NCI-H1105 (cell line): ENCODE measurements at places on chromosomes 2 and 18.

- DNase-seq = no peak
Measured at GRCh38 chr2:163771596-163771995, 35.8 kb upstream of the FIGN start.

DNA sequence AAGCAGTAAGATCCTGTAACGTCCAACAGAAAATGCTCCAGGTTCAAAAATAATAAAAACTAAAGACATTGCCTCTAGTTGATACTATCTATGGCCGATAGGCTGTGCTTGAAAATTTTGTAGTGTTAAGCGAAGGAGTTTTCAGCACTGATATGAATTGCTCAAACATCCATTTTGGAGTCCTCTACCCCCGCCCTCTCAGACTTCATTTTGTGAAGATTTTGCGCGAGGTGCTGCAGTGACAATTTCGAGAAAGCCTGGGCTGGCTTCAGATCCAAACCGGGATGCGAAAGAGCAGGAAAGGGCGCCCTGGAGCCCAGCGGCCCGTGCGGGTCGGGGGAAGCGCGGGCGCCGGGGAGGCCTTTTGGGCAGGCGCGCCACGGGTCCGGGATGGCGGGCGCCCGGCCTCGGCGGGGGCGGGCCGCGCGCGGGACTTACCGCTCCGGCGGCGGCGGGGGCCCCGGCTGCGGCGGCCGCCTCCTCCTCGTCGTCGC lies 1.8 kb downstream of the SP3 start:
- peak; percentile 71 for DNase-seq

- no peak for DNase-seq
Measured at GRCh38 chr2:227219312-227220105, 55.1 kb downstream of the COL4A3 start.

DNA sequence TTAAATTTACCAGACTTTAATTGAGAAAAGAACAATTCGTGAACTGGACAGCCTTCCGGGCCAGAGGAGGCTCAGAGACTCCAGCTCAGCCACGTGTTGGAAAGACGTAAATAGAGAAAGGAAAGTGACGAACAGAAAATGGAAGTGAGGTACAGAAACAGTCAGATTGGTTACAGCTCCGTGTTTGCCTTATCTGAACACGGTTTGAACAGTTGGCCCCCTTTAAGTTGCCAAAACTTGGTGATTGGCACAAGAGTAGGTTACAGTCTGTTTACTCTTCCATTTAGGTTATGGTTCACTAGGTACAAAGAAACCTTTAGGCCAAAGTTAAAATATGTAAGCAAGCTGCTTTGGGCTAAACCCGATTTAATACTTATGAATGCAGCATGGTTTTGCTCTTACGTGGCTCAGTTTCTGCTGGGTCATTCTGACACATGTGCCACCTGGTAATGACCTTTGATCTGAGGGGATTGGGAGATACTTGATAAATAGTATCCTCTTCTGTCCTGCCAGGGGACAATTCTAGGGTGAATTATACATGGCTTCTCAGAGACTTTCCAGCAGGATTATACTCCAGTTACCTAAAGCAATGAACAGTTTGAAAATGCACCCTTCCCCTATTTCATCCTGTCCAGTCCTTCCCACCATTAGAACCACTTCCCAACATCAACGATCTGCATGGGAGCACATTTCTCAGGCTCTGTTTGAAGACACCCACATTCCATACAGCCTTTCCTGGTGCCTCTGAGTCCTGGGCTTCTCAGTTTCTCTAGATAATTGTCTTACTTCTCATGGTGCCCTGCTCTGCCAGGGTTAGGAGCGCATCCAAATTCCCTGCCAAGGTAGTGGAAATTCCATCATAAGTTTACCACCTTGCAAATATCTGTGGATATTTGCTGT lies 65.1 kb upstream of the TGIF1 start:
- DNase-seq = no peak

- no peak for DNase-seq
Measured at GRCh38 chr2:102301867-102302362, 9.4 kb upstream of the IL1RL1 start.

GRCh38 chr2:172833898-172834297 lies 98.3 kb downstream of the RAPGEF4 start:
- no peak for DNase-seq

GRCh38 chr2:187055463-187055862 lies 206.5 kb upstream of the ZSWIM2 start:
- no peak for DNase-seq

DNA sequence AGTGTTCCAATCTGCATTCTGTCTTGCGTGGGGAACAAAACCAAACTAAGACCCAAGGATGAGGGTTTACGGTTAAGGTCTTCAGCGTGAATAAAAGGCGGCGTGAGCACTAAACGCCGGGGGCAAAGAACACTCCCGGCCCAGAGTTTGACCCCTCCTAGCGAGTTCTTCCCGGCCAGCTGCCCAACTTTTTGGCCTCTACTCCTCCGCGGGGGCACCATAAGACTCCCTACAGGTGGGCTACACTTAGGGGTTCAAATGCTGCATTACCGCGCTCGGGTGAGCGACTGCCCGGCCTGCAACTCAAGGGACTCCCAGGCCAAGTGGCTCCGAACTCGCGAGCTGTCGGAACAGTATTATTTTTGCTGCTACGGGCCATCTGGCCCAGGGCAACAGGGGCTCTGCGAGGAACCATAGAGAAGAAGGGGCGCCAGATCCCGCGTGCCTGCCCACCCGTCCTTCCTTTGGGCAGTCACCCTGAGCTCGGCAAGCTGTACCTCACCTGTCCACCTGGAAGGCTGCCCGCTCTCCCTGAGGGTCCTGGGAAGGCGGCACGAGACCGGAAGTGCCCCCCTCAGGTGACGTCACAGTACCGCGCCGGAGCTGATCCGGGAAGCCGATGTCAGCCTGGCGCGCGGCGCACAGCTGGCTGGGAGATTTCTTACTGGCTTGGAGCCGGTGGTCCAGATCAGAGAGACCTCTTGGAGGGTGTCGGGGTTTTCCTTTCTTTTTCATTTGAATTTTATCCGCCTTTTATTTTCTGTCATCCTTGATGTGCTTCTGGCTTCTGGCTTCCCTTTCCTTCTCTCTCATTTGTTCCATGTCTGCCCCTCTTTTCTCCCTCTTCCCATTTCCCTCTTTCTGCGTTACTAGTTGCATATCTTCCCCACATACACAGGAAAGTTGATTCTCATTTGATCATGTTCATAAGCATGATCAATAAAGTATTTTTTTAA lies at the start of gene LDAH:
LDAH (minus strand) TSS at position 567 of the 956 bp plus-strand sequence. CDS start 21,638 bp downstream, outside the sequence.
- DNase-seq = peak; percentile 92

- no peak for DNase-seq
Measured at GRCh38 chr18:59560556-59560955, 136.7 kb downstream of the CCBE1 start.

DNA sequence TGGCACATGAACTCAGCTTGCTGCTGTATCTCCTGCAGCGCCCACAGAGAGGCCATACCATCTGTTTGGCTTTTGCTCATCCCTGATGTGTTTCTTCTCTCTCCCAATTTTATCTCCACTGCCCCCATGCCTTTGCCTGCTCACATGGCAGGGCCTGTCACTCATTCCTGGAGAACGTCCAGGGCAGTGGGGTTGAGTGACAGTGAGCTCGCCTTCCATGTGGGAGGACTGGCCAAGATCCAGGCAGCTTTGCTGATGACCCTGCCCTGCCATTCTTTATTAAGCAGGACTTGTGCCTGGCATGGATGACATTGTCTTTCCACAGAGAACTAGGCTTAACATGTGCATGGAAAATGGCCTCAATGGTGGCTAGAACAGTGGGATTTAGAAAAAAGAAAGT lies 230.5 kb upstream of the THSD7B start:
- no peak for DNase-seq

GRCh38 chr18:39587586-39587985 lies 2022.0 kb upstream of the CELF4 start:
- DNase-seq = no peak

GRCh38 chr18:48133671-48134251 lies 203.3 kb upstream of the SMAD2 start:
- peak; percentile 97 for DNase-seq

GRCh38 chr2:28678175-28678855 lies 73.3 kb upstream of the PPP1CB start:
- no peak for DNase-seq

GRCh38 chr2:228469721-228470120 lies 288.2 kb upstream of the SPHKAP start:
- no peak for DNase-seq

DNA sequence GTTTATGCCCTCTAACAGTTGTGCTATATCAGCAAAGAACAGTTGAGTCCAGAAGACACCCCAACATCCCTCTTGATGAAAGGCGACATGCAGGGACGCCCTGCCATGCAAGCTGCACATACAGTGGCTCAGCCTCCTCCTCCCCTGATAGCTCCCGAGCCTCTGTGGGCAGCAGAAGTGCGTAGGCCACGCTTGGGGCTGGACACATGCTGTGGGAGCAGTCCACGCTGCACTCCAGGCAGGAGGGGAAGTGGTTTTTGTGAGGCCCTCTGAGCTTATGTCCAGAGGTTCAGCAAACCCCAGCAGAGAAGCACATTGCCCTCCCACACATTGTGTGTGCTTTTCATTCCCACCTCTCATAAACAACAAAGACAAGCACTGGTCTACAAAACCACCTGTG lies 162.1 kb downstream of the SEPTIN10 start:
- no peak for DNase-seq

DNA sequence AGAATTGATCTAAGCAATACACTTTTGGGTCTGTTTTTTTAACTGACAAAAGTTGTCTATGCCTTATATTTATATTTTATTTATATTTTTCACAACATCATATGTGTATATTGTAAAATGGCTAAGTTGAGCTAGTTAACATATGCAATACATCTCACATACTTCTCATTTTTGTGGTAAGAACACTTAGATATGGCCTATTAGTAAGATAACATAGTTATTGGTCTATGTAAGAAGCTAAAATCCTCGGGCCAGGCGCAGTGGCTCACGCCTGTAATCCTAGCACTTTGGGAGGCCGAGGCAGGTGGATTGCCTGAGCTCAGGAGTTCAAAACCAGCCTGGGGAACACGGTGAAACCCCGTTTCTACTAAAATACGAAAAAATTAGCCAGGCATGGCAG lies 275.6 kb upstream of the ID2 start:
- DNase-seq = no peak

DNA sequence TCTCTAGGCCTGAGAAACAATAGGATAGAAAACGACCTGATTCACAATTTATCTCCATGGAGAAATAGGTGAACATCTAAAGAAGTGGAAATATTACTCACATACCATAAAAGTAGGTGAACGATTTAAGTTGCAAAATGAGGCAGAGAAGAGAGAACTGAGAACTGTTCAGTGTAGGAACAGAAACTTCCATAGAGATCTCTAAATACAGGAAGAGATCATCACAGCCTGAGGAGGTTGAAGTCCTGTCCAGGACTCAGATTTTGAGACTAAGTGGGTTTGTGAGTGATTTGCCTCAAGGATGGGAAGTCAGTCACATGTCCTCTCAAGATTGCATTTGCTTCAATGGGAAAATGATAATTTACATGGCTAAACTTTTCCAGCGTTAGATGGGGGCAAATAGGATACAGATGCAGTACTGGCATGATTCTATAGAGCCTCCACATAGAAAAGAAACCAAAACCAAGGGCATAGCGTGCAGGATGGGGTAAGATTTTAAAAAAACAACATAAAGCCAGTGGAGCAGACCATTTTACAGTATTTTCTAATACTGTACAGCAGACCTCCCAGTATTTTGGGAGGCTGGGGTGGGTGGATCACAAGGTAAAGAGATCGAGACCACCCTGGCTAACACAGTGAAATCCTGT lies 68.8 kb downstream of the MEP1B start:
- no peak for DNase-seq

DNA sequence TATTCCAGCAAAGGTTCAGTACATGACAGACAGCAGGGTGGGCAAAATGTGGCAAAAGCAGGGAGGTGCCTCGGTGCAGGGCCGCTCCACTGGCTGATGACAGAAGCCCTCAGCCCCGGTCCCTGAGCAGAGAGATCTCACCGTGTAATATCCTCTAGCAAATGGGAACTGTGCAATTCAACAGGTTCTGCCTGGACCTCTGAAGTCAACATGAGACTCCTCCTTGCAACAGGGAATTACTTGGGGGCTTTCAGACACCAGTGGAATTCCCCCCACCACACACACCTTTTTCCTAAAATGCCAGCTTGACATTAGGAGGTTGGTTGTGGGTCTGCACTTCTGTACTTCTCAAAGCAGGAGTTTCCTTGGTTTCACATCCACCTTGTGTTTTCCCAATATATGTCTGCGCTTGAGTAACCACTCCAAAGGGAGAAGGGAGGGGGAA lies 50.8 kb downstream of the SPRED2 start:
- DNase-seq = no peak

GRCh38 chr2:218885981-218886947 lies 5.6 kb downstream of the WNT10A start:
- DNase-seq = peak; percentile 48

DNA sequence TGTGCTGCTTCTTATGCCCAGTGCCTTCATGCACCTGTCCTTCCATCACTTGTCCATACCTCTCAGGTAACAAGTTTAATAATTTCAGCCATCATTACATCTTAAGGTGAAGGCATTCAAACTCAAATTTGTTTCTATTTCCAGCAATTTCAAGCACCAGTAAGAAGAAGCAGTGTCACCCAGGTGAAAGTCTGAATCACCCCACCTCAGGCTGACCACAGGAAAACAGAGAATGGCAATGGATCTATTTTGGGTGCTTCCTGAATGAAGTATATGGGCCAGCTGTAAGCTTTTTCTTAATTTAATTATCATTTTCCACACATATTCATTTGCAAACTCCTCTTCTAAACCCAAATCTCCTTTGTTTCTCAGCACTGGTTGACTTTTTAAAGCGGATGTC lies 372.7 kb upstream of the SOX11 start:
- DNase-seq = no peak

DNA sequence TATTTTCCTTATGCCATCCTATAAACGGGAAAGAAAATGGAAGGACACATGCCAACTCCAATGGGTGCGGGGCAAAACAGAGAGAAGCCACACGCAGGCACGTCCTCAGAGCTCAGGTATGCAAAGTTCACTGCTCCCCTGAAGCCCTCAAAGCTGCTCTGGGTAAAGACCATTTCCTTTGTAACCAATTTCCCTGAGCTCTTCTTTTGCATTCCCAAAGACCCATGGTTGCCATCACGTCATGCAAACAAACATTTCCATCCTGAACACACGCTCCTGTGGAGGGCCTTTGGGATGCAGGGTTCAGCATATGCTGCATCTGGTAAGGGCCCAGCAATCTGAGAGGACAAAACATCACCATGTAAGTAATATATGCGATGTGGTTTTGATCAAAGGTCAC lies 69.4 kb downstream of the EMILIN2 start:
- no peak for DNase-seq

GRCh38 chr2:115910270-115910669 lies 1467.8 kb downstream of the DPP10 start:
- no peak for DNase-seq
